HT1080 (cell line): ENCODE measurements at places on chromosomes 2 and 18. TPM values are rescaled to one million over a fixed set of nuclear protein-coding genes. Genes with fewer than 3 reads are reported as not detected.

The STARD6 gene
- not detected in 2 replicates for total RNA-seq

The LHCGR gene
- not detected in 2 replicates for total RNA-seq

The PNKD gene
- 41.6 and 42.2 TPM in 2 replicates for total RNA-seq

The GALR1 gene
- not detected in 2 replicates for total RNA-seq

The STRN gene
- 10.2 and 14.8 TPM in 2 replicates for total RNA-seq

The BCL11A gene
- total RNA-seq: 9.8 and 15.6 TPM in 2 replicates

The CRYBA2 gene
- total RNA-seq: not detected in 2 replicates

The INPP5D gene
- 1.0 and 2.0 TPM in 2 replicates for total RNA-seq

The IL36A gene
- not detected in 2 replicates for total RNA-seq

The IL18R1 gene
- 0.51 and 0.80 TPM in 2 replicates for total RNA-seq

The ZEB2 gene
- total RNA-seq: 13.1 and 15.5 TPM in 2 replicates

The SAG gene
- total RNA-seq: not detected in 2 replicates
